CD4-positive, alpha-beta T cell treated with Interleukin-10 for 1 hour (primary cell): ENCODE measurements at places on chromosomes 7 and 10.

DNA sequence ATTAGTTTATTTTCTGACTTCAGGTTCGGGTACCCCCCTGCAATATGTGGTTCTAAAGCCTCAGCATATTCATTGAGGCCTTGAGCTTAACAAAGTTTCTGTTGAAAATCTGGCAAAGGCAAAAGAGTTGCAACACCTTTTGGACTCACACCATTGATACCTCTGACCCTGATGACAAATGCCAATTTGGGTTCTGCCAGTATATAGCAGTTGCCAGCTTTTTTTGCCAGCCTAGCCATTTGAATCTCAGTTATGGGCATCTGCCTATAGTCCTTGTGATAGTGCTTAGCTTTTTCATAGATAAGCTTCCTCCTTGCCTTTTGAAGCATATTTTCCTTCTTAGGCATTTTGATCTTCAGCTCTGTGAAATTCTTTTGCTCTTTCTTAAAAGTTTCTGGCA lies 31.9 kb downstream of the LIPJ start:
- no peak for DNase-seq

GRCh38 chr10:89540420-89540949 lies 5.1 kb upstream of the SLC16A12 start:
- no peak for DNase-seq

- no peak for DNase-seq
These were observed 113.3 kb upstream of the PRPS1L1 start for GRCh38 chr7:18140943-18141342.

DNA sequence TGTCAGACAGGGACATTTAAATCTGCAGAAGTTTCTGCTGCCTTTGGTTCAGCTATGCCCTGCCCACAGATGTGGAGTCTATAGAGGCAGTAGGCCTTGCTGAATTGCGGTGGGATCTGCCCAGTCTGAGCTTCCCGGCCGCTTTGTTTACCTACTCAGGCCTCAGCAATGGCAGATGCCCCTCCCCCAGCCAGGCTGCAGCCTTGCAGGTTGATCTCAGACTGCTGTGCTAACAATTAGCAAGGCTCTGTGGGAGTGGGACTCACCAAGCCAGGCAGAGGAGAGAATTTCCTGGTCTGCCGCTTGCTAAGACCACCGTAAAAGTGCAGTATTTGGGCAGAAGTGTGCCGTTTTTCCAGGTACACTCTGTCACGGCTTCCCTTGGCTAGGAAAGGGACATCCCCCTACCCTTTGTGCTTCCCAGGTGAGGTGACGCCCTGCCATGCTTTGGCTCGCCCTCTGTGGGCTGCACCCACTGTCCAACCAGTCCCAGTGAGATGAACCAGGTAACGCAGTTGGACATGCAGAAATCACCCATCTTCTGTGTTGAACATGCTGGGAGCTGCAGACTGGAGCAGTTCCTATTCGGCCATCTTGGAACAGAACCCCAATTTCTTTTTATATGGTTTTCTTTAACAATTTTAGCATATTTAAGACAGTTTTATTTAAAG lies 28.4 kb upstream of the VWDE start:
- DNase-seq = no peak
